ENCODE measurements at places on chromosomes 3 and 15.

GRCh38 chr3:137946356-137946973 lies 63.5 kb upstream of the CLDN18 start:
- peak; percentile 59 for DNase-seq

GRCh38 chr3:120622870-120623726 lies 27.0 kb downstream of the NDUFB4 start:
- DNase-seq = no peak

DNA sequence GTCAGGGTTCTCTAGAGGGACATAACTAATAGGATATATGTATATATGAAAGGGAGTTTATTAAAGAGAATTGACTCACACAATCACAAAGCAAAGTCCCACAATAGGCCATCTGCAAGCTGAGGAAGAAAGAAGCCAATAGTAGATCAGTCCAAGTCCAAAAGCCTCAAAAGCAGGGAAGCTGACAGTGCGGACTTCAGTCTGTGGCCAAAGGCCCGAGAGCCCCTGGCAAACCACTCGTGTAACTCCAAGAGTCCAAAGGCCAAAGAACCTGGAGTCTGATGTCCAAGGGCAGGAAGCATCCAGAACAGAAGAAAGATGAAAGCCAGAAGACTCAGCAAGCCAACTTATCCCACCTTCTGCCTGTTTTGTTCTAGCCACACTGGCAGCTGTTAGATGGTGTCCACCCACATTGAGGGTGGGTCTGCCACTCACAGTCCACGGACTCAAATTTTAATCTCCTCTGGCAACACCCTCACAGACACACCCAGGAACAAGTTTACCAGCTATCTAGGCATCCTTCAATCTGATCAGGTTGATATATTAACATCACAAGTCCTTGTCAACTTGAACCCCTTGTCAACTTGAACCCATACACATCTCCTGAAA lies 54.2 kb upstream of the ACAD9 start:
- DNase-seq = no peak

GRCh38 chr3:75320369-75320768 lies 343.8 kb upstream of the FRG2C start:
- DNase-seq = no peak
